ENCODE measurements at places on chromosomes 4 and X. TPM values are rescaled to one million over a fixed set of nuclear protein-coding genes. Genes with fewer than 3 reads are reported as not detected.

DNA sequence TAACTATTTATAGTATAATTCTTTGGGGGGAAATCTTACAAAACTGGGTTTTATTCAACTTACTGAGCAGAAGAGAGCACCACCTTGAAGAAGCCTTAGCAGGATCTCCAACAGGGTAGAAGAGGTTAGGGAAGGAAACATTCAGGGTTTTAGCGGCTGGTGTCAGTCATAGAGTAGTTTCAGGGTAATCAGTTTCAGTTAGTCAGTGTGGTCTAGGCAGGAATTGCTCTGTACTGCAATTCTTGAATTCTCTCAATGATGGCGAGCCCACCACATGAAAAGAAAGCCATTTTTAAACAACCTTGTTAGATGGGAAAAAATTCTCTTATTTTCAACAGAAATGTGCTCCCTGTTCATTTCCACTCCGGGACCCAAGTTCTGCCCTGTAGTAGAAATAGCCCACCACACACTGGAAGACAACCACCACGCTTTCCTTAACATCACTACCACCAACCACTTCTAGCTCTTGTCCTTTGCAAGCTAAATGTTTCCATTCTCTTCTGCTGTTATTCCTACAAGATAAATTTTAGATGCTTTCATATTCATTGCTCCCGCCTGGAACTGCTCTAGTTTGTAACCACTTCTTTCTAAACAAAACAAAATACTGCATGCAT, 25.9 kb downstream of the COL25A1 start:
- H3K27me3 ChIP-seq: no peaks in the 10 kb centered on the region
- no peaks in the 10 kb centered on the region for H3K36me3 ChIP-seq
- no peak overlapping the region for H3K27ac ChIP-seq
- H3K4me3 ChIP-seq: no peak overlapping the region
- H3K4me1 ChIP-seq: no peaks in the 10 kb centered on the region
- DNase-seq: no peak

DNA sequence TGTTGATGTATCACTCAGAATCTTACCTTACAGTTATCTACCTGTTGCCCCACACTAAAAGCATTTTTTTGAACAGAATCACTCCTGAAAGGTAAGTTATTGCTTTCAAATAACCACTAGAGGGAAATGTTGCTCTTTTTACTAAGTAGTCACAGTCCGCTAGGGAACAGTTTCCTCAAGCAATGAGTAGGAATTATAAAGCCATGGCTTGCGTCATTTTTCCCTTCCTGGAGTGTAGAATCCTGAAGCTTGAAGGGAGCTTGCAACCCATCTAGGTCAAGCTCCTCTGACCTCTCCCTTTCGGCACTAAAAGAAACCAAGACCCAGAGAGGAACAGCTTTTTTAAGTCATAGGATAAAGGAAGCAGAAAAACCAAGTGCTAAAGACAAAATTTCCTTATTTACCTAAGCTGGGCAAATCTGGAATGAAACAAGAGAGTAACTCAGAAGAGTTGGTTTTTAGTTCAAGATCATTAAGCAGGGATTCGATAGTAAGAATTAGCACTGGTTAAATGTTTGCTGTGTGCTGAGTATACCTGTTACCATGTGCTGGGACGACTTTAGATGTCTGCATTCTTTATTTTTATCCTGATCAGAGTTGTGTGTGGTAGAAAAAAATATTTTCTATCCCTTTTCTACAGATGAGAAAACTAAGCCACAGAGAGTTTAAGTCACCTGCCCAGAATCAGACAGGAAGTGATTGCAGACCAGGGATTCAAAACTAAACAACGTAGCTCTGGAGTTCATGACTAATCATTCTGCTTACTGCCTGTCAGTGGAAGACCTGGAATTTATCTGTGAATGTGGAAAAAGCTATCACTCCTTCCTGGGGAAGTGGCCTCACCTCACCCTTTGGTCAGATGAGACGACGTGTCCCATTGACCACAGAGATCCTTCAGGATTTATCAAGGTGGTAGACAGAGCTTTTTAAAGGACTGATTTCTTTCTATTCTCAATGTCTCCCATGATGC, 631.5 kb downstream of the RAB28 start:
- DNase-seq: no peak
- H3K27me3 ChIP-seq: no peaks in the 10 kb centered on the region
- no peaks in the 10 kb centered on the region for H3K4me1 ChIP-seq
- H3K36me3 ChIP-seq: no peaks in the 10 kb centered on the region
- peak overlapping the region; percentile 44 for H3K27ac ChIP-seq

Gene CXCL3
- total RNA-seq: not detected

DNA sequence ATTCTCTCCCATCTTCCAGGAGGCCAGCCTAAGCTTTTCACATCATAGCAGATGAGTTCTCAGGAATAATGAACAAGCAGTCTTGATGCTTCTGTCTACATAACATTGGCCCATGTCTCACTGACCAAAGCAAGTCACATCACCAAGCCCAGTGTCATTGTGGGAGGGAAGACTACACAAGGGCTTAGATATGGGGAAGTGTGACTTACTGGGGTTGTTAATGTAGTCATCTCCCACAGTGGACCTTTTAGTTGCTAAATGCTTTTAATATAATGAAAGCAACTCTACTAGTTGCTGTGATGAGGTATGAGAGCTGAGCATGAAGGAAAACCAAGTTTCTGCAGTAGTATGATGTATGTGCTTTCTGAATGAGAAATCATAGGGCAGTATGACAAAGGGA, 40.5 kb downstream of the TSPAN7 start:
- no peak for DNase-seq
- H3K4me3 ChIP-seq: no peak overlapping the region
- H3K27ac ChIP-seq: no peak overlapping the region
- H3K36me3 ChIP-seq: no peaks in the 10 kb centered on the region
- H3K27me3 ChIP-seq: no peaks in the 10 kb centered on the region
